Ovary (tissue), 10 donors: ENCODE measurements at places on chromosomes 7 and 10. TPM values are rescaled to one million over a fixed set of nuclear protein-coding genes. Genes with fewer than 3 reads are reported as not detected.
A peak's percentile ranks its signal among the peaks of the same experiment; 100 is the strongest.

DNA sequence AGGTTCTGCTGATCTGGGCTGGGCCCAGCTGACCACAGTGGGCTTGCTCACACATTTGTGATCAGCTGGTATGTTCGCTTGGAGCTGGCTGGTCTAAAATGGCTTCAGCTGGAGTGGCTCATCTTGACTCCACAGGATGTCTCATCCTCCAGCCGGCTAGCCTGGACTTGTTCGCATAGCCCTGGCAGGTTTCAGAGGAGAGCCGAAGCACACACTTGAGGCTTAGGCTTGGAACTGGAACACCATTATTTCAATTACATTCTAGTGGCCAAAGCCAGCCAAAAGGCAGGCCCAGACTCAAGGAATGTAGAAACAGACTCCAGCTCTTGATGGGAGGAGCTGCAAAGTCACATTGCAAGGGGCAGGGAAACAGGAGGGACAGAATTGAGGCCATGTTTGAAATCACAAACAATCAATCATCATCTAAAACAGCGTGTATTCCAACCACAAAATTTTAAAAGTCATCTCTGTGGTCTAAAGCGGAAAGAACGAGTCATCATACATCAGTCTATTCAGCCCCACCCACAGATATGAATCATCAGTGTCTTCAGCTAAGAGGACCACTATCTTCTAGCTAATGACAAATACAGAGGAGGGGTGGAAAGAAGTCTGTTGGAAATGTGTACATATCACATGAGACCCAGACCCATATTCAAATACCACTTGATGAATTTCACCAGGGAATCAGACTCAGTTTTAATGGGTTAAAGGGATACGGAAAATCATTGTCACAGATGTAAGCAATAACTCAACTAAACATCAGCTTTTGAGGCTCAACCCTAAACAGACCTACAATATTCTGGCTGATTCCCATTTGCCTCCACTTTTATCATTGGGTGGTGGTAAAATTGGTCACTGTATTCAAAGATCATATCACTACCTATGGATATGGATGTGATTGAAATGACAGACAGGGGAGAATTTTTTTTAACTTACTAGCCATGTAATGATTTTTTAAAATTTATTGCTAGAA lies 139.0 kb upstream of the MKLN1 start:
- DNase-seq = no peak

- peak; percentile 81 for DNase-seq
Measured at GRCh38 chr10:48523212-48523819, 81.6 kb downstream of the ARHGAP22 start.

GRCh38 chr10:120429395-120429794 lies 27.6 kb upstream of the PLPP4 start:
- DNase-seq = no peak

Gene CTTNBP2
- 7.8 TPM for total RNA-seq

DNA sequence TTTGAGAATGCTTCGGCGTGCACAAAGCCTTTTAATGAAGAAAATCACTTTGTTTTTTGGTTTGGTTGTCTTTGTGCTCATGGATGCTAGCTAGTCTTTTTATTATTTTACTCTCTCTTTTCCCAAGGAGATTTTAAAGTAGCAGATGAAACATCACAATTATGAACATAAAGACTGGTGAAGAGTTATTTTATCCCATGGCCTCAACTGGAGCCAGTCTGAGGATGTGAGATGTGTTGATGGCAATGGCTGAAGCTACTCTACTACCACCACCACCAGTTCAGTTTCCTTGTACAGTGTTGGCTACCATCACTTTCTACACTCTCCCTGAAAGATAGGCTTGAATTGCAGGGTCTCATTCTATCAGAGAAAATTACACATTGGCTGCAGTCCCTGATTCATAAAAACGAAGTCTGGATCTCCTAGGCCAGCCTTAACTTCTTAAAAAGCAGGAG lies 494 bp upstream of the HERC4 start:
- no peak for DNase-seq

GRCh38 chr7:6320791-6321190 lies 48.4 kb upstream of the CYTH3 start:
- DNase-seq = no peak

DNA sequence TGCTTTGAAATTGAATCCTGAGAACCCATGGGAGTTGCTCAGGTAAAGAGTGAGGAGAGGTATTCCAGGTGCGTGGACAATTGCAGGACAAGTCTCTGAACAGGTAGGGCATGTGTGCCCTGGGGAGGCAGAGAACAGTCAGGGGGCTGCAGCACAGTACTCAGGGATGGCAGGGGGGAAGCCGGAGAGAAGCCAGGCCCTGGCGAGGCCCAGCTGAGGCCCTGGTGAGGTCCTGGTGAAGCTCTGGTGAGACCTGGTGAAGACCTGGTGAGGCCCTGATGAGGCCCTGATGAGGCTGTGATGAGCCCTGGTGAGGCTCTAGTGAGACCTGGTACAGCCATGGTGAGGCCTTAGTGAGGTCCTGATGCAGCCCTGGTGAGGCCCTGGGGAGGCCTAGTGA lies 155.5 kb upstream of the GDF10 start:
- no peak for DNase-seq

Gene FBH1
- total RNA-seq = 54.6 TPM

- no peak for DNase-seq
Measured at GRCh38 chr10:123275136-123275564, 120.9 kb downstream of the BUB3 start.

Gene CBX3
- 98.8 TPM for total RNA-seq

Gene ARHGAP22
- total RNA-seq = 8.3 TPM

Gene EBLN1
- not detected for total RNA-seq

DNA sequence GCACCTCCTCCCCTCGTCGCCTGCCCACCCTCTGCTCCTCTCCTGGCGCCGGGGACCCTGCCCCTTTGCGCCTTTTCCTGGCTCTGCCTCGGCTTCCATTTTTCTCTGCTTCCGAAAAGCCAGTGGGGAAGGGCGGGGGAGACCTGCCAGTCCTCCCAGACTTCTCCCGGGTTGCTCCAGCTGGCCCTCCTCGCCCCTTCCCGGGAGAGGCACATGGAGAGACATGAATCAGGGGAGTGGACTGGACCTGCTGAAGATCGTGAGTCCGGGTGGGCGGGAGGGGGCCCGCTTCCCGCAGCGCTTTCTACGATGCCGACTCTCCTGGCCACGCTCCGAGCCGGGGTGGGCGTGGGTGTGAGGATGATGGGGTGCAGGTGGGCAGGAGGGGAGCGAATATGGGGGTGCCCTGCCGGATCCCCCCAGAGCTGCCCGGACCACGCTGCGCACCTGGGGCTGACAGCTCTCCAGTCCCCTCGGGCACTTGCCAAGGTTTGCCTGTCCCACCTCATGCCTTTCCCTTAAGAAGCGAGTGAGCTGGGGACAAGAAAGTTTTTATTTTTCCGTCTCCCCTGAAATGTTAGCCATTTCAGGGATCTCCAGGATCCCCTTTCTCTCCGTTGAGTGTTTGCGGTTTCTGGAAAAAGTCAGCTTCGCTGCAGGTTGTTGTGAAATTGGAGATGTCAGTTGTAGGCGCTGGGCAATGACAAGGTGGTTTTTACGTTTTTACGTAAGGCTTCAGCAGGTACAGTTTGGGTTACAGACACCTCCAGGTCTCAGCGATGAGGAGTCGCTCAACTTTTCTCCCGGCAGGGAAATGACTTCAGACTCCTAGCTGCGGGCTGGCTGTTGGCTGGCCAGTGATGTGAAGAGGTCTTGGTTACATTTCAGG lies 977 bp downstream of the CACNB2 start:
- peak; percentile 42 for DNase-seq

DNA sequence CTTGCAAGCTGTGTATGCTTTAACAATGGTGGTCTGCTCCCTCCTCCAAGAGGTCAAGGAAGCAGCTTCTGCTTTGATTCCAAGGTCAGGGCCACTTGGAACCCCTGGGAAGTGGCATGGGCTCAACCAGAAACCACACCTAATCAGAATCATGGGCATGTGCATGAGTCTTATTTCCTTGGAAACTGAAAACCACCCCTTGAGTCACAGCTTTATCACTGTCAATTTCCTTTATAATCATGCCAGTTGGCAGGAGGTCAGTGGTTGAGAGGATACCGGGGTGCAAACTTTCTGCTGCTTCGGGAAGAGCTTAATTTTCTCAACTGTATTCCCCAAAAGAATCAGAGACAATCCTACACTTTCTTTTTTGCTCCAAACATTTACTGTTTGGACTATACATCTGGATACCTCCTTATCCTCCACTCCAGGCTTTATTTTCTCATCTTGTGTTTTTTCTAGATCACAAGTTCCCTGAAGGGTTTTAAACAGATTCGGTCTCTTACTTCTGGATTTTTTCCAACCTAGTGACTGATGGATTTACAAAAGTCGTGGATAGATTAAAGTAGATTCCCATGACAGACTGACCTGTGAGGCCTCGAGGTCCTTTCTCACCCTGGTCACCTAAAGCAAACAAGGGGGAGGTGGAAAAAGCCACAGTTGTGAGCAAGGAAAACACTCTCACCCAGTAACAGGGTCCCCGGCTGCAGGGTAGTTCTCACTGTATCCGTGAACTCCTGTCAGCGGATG lies 36.0 kb downstream of the COL17A1 start:
- no peak for DNase-seq

Gene FANK1
- total RNA-seq = 6.1 TPM

Gene CYP2C19
- total RNA-seq = not detected

DNA sequence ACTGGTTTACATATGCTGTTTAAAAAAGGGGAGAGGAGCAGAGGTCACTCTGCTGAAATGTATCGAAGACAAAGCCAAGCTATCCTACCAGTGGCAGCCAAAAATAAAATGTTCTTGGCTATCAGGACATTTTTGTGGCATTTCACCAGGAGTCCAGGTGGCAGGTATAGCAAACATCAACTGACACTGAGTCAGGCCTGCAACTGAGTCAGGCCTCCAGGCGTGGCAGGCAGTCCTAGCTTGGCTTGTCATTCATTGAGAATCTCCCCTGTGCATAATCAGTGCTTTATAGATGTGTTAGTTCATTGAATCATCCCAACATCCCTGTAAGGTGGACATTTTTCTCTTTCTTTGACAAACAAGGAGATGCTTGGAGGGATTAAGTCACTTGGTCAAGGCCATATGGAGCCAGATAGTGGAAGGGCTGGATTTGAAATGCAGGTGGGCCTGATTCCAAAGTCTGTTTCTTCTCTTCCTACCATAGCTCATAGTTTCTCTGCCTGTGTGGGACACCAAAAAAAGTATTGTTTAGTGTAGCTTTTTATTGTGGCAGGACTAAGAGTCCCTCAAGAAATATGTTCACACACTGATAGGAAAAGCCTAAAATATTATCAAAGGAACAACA lies 4.3 kb downstream of the DYNC1I1 start:
- DNase-seq = no peak

GRCh38 chr10:62108759-62109586 lies 159.7 kb downstream of the RTKN2 start:
- DNase-seq = no peak

GRCh38 chr10:97335188-97335619 lies 675 bp upstream of the FRAT2 start:
- DNase-seq = no peak

DNA sequence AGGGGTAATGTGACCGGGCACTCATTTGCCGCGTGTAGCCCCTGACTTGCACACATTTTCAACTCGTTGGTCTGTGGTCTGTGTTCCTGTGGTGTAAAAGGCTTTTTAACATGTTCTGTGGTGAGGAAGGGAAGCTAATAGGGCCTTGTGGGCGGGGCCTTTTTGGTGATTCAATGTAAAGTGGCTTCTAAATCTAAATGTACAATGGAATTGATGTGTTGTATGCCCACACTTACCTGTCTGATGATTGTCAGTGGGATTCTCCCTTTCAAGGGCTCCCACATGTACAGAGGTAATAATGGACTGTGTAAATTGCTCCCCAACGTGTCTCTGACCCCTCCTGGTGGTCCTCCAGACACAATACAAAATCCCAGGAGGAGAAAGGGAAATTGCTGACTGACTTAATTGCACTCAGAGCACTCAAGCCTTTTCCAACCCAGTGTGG lies 43.1 kb upstream of the GATAD1 start:
- no peak for DNase-seq

Gene ABCB1
- total RNA-seq = 13.2 TPM

Gene NANOS1
- total RNA-seq = 0.28 TPM

Gene HABP2
- total RNA-seq = 0.07 TPM

GRCh38 chr7:36614959-36615358 lies 109.3 kb downstream of the AOAH start:
- no peak for DNase-seq

DNA sequence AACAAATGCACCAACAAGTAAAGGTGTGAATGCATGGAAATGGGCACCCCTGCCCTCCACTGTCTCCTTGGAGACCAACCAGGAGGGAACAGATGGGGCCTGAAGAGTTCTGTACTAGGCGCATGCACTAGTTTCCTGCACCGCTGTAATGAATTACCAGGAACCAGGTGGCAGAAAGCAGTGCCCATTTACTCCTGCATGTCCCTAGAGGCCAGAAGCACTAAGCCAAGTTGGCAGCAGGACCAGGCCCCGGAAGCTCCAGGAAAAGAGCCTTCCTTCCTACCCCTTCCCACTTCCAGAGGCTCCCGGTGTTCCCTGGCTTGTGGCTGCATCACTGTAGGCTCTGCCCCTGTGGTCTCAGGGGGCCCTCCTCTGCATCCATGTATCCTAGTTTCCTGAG lies 237.5 kb upstream of the PPP2R2D start:
- no peak for DNase-seq

Gene ITPRID1
- not detected for total RNA-seq

- no peak for DNase-seq
Measured at GRCh38 chr10:81928119-81928518, 53.1 kb downstream of the NRG3 start.

DNA sequence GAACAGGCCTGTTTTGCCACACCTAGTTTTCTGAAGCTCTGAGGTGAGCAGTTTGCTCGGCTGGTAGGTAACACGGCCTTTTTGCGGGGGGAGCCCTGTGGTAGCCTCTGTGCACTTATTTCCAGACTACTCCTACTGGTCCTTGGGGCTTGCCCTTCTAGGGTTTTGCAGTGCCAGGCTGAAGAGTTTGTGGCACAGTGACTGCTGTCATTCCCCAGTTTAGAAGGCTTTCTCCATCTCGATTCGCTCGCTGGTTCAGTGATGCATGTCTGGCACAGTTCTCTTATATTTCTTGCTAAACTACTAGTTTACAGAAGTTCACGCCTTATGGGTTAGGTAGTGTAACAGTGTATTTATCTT lies 711 bp downstream of the KIF20B start:
- no peak for DNase-seq

- no peak for DNase-seq
Measured at GRCh38 chr7:18553605-18554003, 58.1 kb downstream of the HDAC9 start.

- no peak for DNase-seq
Measured at GRCh38 chr10:33186150-33186549, 148.3 kb downstream of the NRP1 start.

GRCh38 chr10:68752711-68753350 lies 31.8 kb downstream of the CCAR1 start:
- DNase-seq = no peak

GRCh38 chr7:158894825-158895224 lies 38.5 kb downstream of the DYNC2I1 start:
- DNase-seq = no peak

DNA sequence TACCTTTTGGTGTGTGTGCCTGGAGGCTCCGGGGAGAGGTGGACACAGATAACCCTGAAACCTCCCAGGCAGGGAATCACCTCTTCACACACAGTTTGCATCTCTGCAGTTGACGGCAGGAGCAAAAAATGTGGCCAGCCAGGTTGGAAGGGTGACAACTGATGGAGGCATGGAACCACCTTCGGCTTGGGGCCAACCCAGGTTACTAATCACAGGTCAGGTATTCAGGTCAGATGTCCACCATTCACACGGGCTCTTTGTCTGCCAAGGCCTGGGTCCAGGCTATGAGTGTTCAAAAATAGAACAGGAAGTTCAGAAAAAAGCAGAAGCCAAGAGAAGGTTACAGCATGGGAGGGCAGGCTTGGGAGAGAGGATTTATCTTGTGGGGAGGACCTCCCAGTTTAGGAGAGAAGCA lies 137.2 kb upstream of the EFCAB10 start:
- no peak for DNase-seq

Gene PRLHR
- not detected for total RNA-seq
